ENCODE measurements at places on chromosomes 2 and 18. TPM values are rescaled to one million over a fixed set of nuclear protein-coding genes. Genes with fewer than 3 reads are reported as not detected.

DNA sequence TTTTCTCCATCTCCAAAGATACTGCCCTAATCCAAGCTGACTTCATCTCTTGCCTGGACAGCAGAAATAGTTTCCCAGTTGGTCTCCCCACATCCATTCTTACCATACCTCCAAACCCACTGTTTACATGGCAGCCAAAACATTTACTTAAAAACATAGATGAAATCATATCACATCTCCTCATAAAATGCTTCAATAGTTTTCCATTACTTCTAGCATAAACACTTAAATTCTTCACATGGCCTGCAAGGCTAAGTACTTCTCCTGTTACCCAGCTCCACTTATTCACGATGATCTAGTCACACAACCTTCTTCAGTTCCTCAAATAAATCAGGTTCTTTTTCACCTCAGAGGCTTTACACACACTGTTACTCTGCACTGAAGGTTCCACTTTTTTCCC lies 185.8 kb upstream of the ACVR2A start:
- no peak for DNase-seq

DNA sequence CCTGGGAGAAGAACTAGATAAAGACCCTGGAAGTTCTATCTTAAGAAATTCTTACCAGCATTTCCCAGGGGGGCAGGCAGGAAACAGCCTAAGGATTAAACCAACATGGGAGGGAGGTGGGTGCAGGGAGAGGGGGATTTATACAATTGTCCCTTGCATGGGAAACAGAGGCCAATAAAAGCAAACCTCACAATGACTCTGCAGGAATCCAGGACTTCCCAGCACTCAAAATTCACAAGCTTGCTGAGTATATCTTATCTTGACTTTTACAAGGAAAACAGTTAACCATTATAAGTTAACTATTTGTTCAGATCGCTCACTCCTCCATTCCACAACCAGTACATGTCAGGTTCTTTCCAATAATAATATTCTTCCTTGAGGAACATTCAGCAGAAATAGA lies 241.3 kb downstream of the MREG start:
- no peak for DNase-seq

Gene NCKAP5
- total RNA-seq = 7.6 TPM

DNA sequence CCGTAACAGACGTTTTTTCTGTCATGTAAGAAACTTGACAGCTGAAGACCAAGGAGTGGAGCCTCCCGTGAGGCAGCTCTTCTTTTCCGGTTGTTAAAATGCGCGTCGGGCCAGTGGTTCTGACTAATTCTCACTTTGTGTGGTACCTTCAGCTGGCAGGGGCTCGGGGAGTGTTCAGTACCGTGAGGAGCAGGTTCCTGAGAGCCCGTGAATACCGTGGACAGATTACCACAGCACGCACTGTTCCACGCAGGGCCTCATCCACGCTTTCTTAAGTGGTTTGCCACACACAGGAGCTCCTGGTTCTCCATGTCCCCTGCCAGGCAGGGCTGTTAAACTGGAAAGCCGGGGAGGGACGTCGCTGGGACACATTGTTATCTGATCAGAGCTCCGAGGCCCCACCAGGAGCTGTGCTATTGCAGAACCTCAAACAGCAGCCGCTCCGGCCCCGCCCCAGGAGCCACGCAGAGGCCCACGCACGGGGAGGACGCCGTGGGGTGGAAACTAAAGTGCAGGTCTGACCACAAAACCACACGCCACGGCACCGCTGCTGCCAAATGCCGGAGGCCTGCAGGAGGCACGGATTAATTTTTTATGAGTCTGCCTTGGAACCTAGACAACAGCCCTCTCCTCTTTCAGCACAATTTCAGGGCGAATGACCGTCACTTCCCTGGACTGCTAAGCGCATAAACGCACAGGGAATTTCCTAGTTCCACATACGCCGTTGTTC lies 43.3 kb downstream of the NFATC1 start:
- no peak for DNase-seq

DNA sequence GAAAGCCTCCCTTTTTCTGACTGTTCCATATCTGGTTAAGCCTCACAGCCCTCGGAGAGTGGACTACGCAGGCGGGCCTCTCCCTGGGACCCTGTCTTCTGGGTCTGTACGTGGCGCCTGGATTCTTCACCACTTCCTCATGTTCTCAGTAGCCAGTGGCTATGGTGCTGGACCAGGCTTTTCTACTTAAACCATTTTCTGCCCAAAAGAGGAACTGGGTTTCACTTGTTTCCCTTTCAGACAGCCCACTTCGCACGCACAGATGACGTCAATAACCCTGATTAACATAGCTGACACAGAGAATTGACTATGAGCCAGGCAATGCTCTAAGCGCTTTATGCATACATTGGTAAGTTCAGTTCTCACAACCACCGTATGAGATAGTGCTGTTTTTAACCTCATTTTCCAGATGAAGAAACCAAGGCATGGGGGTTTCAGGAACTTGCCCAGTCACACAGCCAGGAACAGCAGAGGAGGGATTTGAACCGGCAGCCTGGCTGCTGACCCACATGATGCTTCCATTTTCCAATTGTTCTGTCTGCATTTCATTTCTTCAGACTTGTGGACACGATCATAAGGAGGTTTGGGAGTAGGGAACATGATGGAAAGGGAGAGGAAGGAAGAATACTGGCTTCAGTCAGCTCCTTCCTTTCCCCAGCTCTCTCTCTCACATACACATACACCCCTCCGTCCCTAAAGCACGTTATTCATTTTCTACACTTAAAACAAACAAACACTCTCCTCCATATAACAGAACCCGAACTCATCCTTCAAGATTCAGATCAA lies 41.7 kb downstream of the MYOM1 start:
- no peak for DNase-seq

DNA sequence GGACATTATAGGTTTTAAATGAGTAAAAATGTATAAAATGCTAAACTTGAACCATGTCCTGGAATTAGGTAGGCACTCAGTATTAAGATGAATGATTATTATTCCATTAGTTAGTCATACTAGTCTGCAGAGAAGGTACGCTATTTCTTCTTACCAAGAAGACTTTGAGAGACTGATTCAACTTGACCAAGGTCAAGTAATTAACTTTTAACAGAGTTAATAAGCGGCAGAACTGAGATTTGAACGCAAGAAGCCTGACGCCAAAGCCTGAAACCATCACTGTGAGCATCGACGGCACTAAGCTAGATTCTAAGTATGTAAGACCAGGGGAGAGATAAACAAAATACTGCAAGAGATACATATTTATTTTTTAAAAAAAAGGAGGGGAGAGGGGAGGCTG lies 2.6 kb downstream of the EVA1A start:
- no peak for DNase-seq

- DNase-seq = no peak
Observed at GRCh38 chr18:69956665-69957620, 9.3 kb upstream of the CD226 start.

- DNase-seq = peak; percentile 27
Observed at GRCh38 chr2:201298462-201299052, 38.2 kb downstream of the CASP8 start.

Gene COL4A4
- under 0.01 TPM for total RNA-seq

Gene MSTN
- total RNA-seq = not detected

GRCh38 chr2:191217580-191217979 lies 27.6 kb upstream of the MYO1B start:
- DNase-seq = peak; percentile 82

- DNase-seq = no peak
Observed at GRCh38 chr2:213157242-213157641, 5.8 kb upstream of the IKZF2 start.

Gene RAX
- total RNA-seq = not detected

GRCh38 chr2:124959581-124959980 lies 934.5 kb downstream of the CNTNAP5 start:
- DNase-seq = no peak

Gene XIRP2
- total RNA-seq = not detected

DNA sequence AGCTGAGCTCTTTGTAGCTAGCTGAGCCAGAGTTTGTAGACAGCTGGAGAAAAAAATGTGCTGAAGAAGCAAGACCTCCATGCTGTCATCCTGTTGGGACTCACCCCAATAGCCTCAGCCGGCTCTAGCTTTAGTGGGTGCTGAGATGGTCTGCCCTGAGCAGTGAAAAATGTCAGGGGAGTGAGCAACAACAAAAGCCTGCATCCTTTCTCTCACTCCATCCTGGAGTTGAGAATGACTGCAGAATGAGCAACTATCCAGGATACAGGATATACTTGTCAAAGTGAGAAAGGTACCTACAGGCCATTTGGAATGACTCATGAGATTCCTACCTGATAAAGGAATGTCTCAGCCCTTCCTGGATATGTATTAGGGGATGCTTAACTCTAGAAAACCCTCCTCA lies 146.1 kb upstream of the DLX2 start:
- peak; percentile 96 for DNase-seq

Gene SCG2
- total RNA-seq = not detected

Measured in mammary epithelial cell (primary cell).